Caki2 (cell line): ENCODE measurements at places on chromosomes 5 and 9.

GRCh38 chr5:59831326-59832010, 62.1 kb downstream of the PDE4D start:
- DNase-seq, result no peak

- DNase-seq, result no peak
Observed at GRCh38 chr5:103942587-103943186, 380.1 kb upstream of the NUDT12 start.

DNA sequence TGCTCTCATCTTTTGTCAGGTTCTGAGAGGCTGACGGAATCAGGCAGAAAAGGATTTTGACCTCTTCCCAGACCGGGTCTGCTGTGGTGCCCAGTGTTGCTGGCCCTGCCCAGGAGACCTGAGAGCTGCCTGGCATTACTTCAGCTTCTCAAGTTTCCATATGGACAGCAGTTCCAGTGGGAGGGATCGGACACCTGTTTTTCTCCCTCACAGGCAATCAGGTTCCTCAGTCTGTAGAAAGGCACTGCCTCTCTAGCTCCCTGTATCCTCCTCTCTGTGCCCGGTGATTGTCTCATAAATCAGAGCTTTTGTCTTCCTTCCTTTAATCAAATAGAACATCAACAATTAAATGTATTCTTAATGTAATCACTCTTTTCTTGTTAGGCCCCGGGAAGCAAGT, 198.7 kb downstream of the SEMA6A start:
- DNase-seq, result no peak

DNA sequence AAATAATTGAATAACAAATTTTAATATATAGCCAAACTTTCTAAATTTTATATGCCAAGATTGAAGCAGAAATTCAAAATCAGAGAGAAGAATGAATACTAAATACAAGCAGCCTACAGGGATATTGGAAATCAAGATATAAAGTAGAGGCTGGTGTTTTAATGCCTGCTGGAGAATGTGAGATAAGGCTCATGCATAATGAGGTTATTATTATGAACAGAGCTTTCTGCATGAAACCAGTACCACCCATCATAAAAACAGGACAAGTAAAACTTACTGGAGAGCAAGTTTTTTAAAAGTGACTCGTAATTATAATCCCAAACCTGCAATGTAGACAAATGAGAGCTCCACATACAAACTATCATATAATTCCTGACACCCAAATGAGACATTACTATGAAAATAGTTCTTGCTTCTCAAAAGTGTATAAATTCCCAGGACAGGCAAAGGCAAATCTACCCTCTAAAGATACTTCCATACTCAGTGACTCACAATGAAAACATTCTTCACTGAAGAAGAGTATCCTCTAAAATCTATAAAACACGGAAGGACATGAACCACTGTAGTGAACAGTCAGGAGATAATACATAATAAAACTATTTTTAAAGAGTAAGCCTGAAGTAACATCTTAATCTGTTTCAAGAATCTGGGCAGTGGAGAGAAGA, 532.0 kb upstream of the GRAMD2B start:
- DNase-seq, result no peak

- no peak for DNase-seq
Observed at GRCh38 chr9:20698782-20699181, 14.7 kb downstream of the FOCAD start.
